Fibroblast of lung (primary cell): ENCODE measurements at places on chromosomes 2 and 18. TPM values are rescaled to one million over a fixed set of nuclear protein-coding genes. Genes with fewer than 3 reads are reported as not detected.

GRCh38 chr2:48320742-48321141 is 209.2 kb upstream of the STON1 start:
- DNase-seq = no peak

GRCh38 chr2:24912986-24913385 is 7.1 kb downstream of the ADCY3 start:
- no peak for DNase-seq

- DNase-seq = no peak
Measured at GRCh38 chr2:181313845-181314244, 143.3 kb upstream of the ITGA4 start.

DNA sequence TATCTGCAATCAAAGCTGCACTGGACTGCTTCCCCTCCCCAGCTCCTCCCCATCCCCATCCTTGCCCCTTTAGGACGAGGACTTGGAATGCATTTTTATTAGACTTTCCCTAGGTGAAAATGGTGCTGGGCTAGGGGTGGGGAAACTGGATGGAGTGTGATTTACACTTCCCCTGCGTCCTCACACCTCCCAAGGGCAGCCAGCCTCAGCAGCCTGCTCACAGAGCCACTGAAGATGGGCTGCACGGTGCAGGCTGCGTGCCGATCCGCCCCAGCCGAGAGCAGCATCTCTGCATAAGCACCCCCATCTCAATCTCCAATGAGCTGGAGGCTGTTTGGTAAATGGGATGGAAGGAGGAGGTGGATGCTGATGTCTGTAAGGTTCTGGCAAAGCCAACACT is 87.6 kb downstream of the ZBTB7C start:
- no peak for DNase-seq

The RBM43 gene
- 4.9 and 12.4 TPM in 2 replicates for total RNA-seq

DNA sequence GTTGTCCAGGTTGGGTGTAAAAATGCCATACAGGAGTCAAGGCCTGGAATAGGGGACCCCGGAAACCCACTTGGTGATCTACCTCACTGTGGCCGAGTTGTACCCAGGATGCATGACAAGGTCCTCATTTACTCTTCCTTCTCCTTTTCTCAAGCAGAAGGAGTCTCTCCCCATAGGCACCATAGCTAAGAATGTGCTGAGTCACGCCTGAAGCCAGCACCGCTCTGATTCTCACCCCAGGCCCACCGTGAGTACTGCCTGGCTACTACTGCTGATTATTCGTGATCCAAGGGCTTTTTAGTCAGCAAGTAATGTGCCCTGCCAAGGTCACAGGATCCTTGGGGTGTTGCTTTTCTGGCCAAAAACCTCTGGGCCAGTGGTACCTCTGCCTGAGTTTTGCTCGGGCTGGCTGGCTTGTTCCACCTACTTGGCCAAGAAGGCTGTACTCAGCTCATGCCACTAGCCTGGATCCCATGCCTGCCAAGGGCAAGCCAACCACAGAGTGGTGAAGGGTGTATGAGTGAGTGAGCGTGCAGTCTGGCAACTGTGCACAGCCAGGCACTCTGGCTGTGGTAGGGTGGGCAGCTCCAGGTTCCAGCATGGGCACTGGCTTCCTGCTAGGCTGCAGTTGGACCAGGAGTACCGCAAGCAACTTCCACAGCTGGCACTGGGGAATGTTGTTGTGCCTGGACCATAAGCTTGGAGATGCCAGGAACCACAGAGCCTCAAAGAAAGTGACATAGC is 650.1 kb upstream of the VRK2 start:
- no peak for DNase-seq

- no peak for DNase-seq
Measured at GRCh38 chr2:73970141-73970803, 14.4 kb upstream of the TET3 start.

- no peak for DNase-seq
Measured at GRCh38 chr2:49177194-49177593, 22.9 kb upstream of the FSHR start.

The GLI2 gene
- total RNA-seq = 3.3 TPM in 2 replicates

DNA sequence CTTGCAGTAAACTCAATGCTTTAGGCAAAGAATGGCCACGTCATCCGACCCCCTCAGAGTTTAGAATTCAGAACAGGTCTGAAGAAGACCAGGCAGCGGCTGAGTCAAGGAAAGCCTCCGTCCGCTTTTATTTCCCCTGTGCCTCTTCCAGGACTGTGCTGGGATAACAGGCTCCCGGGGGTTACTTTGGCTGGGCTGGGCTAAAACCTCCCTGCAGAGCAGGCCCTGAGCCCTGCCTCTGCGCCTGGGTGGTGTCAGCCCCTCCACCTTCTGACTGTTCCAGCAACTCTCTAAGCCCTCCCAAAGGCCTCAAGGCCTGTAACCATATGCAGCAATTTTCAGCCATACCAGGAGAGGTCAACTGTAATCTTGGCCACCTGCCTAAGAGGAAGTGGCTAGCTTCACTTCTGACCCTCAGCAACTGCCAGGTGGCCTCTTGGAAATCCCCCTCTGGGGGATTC is 166.5 kb downstream of the RPIA start:
- DNase-seq = peak; percentile 25

The PLA2R1 gene
- 3.1 and 8.3 TPM in 2 replicates for total RNA-seq

DNA sequence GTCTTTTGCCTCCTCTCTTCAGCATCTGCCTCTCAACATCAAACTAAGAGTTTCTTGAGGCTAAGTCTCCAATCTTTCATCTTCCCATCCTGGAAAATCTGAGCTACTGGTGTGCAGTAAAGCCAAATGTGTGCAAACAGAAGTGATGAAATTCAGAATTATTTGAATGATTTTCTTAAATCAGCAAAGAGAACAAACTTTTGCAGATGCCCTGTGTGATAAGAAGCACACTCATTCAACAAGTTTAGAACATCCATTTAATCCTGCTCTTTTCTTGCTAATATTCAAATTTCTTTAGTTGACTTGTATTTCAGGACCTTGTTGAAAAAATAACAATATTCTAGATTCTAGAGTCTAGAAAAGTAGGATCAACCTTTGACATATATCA is 1374.9 kb upstream of the CELF4 start:
- no peak for DNase-seq

- peak; percentile 33 for DNase-seq
Measured at GRCh38 chr2:184875911-184876310, 277.6 kb downstream of the ZNF804A start.

The AQP4 gene
- not detected in 2 replicates for total RNA-seq

GRCh38 chr2:59301466-59302402 is 1060.6 kb upstream of the FANCL start:
- peak; percentile 71 for DNase-seq

The LOXHD1 gene
- not detected in 2 replicates for total RNA-seq

The GLB1L gene
- 28.2 and 47.0 TPM in 2 replicates for total RNA-seq

GRCh38 chr2:43872151-43872550 is 33.4 kb downstream of the ABCG8 start:
- DNase-seq = no peak

DNA sequence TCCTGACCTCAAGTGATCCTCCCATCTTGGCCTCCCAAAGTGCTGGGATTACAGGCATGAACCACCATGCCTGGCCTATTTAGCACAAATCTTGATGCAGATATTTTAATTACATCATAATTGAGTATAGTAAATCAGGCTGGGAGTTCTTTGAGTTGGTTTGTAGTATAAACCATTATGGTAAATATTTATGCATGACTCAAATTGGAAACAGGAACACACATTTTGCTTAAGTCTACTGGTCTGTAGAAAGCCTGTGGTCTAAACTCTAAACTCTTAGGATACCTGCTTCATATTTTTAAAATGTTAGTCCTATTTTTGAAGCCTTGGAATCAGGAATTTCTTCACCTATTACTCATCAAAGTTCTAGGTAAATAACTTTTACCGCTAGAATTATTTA is 16.8 kb downstream of the ASXL3 start:
- peak; percentile 16 for DNase-seq

The VSNL1 gene
- 1.2 and 1.3 TPM in 2 replicates for total RNA-seq

DNA sequence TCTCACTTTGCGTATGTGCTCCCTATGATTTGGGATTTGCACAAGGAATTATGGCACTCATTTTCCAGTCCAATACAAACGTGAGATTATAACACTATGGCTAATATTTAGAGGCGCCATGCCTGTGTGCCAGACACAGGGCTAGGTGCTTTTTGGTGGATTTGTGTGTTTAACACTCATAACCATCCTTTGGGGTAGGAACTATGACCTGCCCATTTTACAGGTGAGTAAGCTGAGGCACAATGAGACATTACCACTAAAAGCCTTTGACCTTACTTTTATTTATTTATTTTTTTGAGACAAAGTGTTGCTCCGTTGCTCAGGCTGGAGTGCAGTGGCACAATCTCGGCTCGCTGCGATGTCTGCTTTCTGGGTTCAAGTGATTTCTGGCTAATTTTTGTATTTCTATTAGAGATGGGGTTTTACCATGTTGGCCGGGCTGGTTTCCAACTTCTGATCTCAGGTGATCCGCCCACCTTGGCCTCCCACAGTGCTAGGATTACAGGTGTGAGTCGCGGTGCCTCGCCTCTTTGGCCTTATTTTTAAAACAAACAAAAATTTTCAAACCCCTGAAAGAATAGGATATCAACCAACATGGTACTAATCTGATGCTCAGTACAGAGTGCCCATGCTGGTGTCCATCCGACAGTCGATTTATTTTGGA is 26.6 kb upstream of the GLI2 start:
- no peak for DNase-seq

The MAPK4 gene
- under 0.01 TPM in 1 of 2 replicates, not detected in the other for total RNA-seq

The NEB gene
- total RNA-seq = 0.17 and 0.26 TPM in 2 replicates

DNA sequence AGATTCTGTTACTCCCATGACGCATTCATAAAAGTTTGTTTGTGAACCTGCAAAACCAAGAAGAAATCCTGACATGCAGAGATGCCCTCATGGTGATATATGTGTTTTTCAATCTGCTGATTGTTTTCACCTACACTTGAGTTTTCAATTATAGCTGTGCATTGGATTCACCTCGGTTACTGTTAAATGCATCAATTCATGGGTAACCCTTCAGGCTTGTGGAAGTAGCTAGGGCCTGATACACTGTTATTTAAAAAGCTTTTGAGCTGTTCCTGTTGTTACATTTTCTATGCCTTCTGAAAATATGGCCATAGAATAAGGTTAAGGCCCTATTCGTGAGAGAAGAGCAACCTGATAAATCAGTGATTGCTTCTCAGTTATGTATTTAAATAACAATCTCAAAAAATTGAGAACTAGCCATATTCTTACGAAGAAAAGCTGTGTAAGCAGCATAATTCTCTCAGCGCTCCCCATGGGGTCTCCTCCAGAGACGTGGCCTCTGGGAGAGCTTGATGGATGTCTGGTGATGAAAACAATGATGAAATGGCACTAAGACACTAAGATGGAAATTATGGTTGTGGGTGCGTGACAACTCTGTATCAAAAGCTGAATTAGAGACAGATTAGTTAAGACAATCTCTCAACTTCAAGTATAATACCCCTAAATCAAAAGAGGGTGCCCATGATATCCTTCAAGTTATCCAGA is 60.5 kb downstream of the RIT2 start:
- no peak for DNase-seq

GRCh38 chr2:8223695-8224346 is 458.0 kb upstream of the ID2 start:
- DNase-seq = no peak

GRCh38 chr2:135948642-135949355 is 36.6 kb downstream of the DARS1 start:
- DNase-seq = peak; percentile 85

The ANKRD29 gene
- 4.1 and 6.9 TPM in 2 replicates for total RNA-seq

GRCh38 chr2:36445185-36445866 is 89.7 kb downstream of the CRIM1 start:
- no peak for DNase-seq

The SMYD1 gene
- total RNA-seq = not detected in 2 replicates

The ATG16L1 gene
- total RNA-seq = 27.2 and 33.7 TPM in 2 replicates

DNA sequence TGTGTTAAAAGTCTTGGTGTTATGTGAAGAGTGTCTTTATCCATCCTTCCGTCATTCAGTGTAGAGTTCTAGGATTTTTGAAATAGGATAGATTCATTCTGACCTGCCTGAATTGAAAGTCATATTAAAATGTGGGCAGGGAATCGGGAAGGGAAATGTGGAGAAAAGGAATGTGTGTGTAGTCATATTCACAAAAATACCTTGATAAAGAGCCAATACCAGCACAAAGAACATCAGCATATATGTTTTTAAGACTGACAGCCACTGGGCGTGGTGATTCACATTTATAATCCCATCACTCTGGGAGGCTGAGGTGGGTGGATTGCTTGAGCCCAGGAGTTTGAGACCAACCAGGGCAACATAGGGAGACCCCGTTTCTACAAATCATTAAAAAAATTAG is 188.1 kb downstream of the CAMKMT start:
- DNase-seq = no peak

DNA sequence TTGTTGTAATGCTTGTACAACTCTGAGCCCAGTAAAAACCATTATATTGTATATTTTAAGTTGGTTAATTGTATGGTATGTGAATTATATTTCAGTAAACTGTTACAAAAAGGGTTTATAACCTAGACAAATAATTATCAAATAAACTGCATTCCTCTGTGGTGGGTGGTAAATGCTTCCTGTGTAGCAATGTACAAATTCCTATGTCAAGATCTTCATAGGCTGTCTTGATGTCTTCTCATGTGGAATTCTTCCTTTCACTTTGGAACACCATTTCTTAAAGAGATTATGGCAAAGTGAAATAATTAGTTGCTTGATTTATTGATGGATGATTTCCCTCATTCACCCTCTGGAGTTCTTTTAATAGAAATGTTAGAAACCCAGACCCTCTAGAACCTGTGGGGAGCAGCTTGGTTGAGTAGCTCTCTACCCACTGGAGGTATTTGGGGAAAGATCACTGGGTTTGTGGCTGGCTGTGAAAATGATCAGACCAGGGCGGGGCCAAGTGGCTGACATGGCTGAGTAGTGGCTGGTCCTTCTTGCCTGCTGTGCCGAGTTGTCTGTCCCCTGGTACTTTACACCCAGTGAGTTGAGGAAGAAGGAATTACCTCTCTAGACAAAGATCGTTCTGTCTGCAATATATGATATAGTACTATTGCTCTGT is 22.4 kb upstream of the MGAT5 start:
- no peak for DNase-seq

The TXNL4A gene
- total RNA-seq = 21.1 and 39.5 TPM in 2 replicates

DNA sequence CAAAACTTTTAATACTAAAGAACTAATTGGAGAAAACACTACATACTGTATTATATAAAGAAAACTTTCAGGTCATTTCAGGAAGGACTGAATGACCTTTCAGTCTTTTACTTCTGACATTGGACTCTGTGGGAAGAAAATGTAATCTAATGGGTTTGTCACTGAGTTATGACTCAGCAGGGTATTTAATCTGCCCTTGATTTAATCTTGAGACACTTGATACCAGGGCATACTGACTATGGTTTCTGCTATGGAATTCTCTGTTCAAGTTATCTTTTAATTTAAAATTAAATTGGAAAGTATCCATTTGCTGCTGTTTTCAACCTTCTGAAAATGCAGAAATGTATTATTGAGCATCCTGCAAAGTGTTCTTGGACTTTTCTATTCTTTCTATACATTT is 354.2 kb upstream of the GALNT5 start:
- DNase-seq = peak; percentile 27
